ENCODE measurements at places on chromosomes 12 and 14.

GRCh38 chr14:100609941-100610391 is 22.7 kb upstream of the BEGAIN start:
- DNase-seq = no peak

DNA sequence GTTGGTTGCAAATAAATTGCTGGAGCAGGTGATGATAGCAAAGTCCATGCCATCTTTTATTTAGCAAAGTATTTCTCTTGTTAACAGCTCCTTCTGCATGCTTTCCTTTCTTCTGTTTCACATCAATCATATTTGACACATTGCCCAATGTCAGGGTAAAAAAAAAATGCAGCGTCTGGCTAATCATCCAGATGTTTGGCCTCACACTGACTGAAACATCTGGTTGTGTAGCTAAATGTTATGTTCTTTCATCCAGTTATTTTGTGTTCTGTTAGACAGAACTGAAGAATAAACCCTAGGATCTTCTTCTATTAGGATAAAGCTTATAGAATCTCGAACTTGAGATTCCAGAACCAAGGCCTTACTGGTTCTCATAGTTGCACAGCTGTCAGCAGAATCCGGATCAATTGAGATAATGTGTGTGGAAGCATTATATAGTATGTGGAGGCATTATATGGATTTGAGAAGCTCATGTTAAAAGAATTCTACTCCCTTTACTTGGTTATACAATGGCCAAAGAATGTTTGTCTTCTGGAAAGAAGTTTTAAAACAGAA is 859.2 kb downstream of the DIO2 start:
- DNase-seq = no peak

DNA sequence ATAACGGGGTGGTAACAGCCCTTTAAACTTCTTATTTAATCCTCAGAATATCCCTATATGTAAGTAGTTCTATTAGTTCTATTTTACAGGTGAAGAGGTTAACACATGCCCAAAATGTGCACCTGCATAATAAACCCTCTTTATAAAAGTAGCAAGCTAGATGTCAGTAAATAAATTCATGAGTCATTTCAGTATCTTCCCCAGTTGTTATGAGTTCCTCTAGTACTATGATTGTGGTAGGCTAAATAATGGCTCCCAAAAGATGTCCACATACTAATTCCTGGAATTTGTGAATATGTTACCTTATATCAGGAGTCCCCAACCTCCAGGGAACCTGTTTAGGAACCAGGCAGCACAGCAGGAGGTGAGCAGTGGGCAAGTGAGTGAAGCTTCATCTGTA is 106.5 kb downstream of the TMTC3 start:
- DNase-seq = no peak

GRCh38 chr14:25055992-25056687 is 6.2 kb upstream of the STXBP6 start:
- DNase-seq = no peak

DNA sequence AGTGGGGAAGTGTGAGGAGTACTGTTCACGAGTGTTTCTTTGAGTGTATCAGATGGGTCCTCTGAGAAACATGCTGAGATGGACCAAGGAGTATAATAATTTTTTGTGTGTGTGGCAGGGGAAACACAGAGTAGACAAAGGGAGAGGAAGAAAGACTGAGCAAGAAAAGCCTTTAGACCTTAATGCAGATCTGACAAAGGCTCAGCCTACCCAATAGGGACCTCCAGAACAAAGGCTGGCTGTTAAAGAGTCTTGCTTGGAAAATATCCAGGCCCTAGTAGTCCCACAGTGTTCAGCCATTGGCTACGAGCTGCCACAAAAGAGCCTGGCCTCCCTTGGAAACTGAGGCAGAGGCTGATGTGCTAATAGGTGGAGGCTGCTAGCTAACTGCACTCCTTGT is 13.5 kb downstream of the COQ5 start:
- DNase-seq = no peak

GRCh38 chr14:75909630-75910029 is 72.2 kb downstream of the TGFB3 start:
- no peak for DNase-seq

DNA sequence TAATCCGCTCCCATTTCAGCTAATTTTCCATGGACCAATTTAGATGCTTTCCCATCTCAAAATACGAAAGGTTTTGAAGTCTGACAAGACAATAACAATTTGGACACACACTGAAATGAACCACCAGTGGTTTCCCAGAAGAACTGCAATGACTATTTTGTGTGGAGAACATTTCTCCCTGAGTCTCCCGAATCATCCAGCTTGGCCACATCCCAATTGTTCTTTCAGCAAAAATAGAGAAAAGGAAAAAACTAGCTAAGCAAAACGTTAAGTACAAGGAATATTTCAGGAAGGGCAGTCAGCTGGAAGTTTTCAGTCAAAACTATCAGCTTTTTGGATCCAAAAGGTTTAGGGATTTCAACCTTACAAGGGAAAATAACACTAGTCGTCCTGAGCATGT is 390.6 kb downstream of the KCNH5 start:
- no peak for DNase-seq

DNA sequence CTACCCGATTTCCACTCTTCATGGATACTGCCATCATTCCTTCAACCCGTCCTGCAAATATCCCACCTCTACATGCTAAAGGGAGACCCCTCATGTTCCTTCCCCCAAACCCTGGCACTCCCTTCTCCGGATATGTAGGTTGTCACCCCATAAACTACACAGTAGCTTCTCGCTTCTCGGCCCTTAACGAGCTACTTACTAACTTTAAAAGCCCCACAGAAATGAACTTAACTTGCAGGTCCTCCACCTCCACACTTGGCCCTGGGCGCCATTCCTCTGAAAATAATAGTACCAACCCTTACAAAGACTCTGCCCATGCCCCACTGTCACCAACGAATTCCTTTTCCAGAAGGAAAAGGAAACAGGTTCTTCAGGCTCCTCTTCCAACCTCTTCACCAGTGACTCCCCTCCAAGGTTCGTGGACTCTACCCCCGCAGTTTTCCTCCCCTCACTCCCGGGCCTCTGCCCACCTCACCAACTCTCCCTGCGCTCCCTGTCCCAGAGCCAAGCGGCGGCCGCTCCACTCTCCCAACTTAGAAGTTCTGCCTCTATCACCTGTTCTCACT is 1.2 kb downstream of the SPPL3 start:
- DNase-seq = no peak

- DNase-seq = no peak
Observed at GRCh38 chr14:74630881-74631690, 19.0 kb upstream of the LTBP2 start.

DNA sequence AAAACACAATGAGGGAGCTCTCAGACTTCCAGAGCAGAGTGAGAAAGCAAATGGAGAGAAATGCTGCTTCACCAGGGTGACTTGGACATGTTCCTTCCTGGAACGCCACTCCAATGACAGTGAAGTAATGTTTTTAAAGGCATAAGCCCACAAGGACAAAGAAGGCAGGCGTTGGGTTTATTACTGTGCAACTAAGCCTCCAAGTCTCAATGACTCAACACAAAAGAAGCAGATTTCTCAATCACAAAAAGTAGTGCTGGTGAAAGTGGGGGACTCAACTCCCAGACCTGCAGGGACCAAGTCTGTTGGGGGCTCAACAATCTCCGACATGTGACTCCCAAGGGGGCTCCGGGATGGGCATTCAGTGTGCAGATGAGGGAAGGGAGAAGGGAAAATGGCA is 505.2 kb downstream of the BCL11B start:
- DNase-seq = no peak

DNA sequence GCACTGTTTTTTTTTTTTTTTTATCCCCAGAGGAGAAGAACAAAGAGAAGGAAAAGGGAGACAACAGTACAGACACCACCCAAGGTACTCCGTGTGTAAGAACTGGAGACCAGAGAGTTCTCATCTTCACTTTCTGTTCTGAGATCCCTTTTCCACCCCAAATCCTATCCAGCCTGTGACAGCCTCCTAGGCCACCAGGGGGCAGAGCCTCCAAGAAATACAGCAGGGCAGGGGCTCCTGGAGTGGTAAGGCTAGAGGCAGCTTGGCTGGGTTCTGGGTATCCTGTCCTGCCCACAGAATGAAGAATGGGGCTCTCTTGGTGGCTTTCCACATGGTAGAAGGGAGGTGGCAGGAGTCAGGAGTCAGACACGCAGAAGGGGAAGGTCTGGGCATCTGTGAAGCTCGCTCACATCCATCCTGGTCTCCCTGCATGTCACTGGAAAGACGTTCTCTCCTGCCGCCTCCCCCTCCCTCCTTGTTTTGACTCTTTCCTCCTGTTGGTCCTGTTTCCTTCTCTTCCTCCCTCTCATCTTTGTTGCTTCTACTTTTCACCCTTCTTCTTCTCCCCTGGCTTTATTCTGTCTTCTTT is 12.0 kb downstream of the CLSTN3 start:
- peak; percentile 42 for DNase-seq

GRCh38 chr14:56844406-56845002 is 34.2 kb upstream of the OTX2 start:
- no peak for DNase-seq

GRCh38 chr14:105589161-105589925 is 63.0 kb downstream of the TMEM121 start:
- DNase-seq = no peak

GRCh38 chr14:94630396-94630795 is 18.2 kb downstream of the SERPINA3 start:
- DNase-seq = no peak

DNA sequence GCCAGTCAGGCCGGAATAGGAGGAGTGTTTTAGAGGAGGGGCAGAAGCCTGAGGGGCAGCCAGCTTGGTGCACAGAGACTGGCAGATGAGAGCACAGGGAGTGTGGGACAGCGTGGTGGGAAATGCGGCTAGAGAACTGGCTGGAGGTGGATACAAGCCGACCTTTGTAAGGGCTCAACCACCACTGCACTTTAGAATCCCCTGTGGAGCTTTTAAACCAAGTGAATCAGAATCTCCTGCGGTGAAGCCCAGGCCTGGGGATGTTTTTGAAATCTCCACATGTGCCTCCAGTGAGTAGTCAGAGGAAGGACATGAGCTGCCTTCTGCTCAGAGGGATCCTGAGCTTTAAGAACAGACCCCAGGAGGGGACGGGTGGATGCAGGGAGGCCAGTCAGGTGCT is 10.9 kb upstream of the PCED1B start:
- no peak for DNase-seq

DNA sequence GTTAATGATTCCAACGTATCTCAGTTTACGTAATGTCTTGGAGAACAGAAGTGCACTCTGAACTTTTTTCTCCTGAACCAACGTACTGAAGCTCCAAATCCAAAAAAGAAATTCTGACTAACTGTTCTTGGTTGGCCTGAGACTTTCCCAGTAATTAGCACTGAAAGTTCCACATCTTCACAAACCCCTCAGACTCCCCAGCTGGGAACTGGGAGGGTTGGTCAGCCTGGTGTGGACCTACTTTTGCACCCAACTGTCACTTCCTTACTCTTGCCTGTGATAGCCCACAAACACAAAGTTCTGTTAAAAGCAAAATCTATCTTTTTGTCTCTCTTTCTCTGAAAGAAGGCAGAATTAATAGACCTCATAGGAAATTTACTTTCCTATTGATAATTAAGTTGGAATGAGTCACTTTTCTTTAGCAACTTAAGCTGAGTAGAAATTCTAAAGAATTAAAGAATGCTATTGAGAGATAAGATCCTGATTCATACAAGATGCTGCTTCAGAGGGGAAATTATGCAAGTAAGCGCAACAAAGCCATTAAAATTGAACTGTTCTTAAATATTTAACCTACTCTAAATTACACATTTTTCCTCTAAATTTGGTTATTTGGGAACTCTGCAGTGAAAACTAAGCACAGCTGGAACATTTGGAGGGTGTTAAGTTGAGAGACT is 155.0 kb downstream of the EPS8 start:
- DNase-seq = no peak

- DNase-seq = no peak
Observed at GRCh38 chr12:111242184-111242583, 126.7 kb downstream of the PHETA1 start.

DNA sequence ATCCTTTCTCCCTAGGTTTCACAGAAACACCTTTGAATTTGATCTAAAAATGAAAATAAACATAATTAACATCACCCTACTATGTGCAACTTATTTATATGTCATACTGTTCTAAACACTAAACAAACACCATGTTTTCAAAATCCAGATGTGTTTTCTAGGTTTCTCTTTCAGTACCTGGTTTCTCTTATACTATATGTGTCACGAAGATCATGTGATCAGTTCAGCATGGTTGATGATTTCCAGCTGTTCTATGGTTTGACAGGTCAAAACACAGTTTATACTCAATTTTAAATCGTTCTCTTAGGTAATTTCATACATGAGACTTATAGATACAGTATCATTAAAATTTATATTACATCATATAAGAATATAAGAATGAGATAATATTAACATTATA is 373.1 kb downstream of the SOX5 start:
- no peak for DNase-seq

DNA sequence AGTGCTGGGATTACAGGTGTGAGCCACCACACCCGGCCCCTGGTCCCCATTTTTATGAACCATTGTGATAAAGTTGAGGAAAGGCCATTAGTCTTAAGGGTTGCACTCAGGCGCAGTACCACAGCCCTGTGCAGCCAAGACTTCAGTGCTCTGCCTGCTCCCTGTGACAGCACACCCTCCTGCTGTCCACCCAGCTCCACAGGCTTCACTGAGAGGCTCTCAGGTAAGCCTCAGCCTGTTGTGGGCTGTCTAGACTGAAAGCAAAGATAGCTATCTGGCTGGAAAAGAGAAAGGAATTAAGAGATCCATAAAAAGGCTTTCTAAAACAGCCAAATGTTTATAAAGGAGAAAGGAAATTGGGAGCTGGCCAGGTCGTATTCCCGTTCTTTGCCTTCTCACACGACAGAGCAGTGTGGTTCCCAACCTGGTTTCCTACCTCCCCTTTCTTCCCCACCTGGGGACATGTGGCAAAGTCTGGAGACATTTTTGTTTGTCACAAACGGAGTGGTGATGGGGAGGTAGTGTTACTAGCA is 19.1 kb upstream of the DNM1L start:
- DNase-seq = no peak

GRCh38 chr14:22908601-22909000 is 10.3 kb downstream of the RBM23 start:
- no peak for DNase-seq

DNA sequence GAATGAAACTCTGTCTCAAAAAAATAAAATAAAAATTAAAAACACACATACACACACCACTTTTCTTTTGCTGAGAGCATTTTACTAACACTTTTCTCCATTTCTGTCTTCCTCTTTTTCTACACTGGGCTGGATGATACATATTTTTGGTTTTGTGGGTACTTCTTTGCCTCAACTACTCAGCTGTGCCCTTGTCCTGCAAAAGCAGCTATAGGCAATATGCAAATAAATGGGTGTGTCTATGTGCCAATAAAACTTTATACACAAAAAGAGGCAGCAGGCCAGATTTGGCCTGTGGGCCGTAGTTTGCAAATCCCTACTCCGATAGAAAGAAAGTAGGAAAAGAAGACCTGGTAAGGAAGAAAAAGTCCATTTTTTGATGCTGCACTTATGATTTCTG is 6.5 kb downstream of the CLMN start:
- DNase-seq = no peak

- no peak for DNase-seq
Observed at GRCh38 chr12:57893431-57894353, 47.2 kb upstream of the CTDSP2 start.

GRCh38 chr14:39716987-39717570 is 284.8 kb upstream of the FBXO33 start:
- no peak for DNase-seq
